Activated naive CD8-positive, alpha-beta T cell treated with anti-CD3 and anti-CD28 coated beads for 36 hours (primary cell): ENCODE measurements at places on chromosomes 6 and 20.

- DNase-seq, result no peak
Observed at GRCh38 chr6:139407718-139408222, 33.3 kb upstream of the CITED2 start.

DNA sequence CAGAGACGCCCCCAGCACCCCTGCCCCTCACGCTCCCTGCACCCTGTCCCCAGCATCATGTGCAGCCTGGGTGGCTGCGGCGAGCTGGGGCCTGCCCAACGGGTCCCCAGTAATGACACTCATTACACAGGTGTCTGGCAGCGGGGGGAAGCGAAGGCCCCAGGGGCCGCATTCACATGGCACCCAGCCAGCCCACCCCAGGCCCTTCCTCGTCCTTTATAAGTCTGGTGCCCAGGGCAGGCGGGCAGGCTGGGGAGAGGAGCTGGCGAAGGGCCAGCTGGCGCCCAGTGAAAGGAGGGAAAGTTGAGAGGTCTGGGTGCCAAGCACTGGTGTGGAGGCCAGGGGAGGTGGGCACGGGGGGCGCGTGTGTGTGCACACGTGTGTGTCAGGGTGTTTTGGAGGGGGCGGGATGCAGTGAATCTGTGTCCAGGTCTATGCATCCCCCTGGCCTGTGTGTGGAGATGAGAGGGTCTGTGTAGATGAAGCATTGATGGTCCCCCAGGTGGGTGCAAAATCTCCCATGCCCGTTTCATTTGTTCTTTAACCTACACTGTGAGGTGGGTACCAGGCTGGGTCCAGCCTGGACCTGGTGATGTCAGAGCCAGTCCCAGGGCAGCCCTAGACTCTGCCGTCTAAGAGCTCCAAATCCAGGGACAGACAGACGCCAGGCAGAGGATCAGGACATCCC is 105.3 kb downstream of the CEBPB start:
- no peak for DNase-seq

DNA sequence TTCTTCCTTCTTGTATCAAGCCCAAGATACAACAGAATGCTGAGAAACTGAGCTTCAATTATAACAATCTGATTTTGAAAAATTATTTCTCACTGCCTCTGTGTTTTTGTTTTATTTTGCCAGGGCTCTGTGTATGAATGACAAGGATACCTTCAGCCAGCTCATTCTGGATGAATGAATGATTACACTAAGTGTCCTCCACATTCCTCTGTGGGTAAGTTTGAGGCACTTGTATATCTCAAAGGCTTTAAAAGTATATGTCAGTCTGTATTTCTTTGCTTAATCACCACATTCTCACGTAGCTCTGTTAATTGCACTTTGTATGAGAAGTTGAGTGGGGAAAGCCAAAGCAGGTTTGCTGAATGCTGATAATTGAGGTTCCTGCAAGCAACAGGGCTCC is 95.1 kb downstream of the TIAM2 start:
- DNase-seq, result no peak

GRCh38 chr6:29577544-29577943 is 7.4 kb upstream of the OR2H2 start:
- DNase-seq, result no peak

- DNase-seq, result no peak
Observed at GRCh38 chr6:121666814-121667213, 231.4 kb downstream of the GJA1 start.

DNA sequence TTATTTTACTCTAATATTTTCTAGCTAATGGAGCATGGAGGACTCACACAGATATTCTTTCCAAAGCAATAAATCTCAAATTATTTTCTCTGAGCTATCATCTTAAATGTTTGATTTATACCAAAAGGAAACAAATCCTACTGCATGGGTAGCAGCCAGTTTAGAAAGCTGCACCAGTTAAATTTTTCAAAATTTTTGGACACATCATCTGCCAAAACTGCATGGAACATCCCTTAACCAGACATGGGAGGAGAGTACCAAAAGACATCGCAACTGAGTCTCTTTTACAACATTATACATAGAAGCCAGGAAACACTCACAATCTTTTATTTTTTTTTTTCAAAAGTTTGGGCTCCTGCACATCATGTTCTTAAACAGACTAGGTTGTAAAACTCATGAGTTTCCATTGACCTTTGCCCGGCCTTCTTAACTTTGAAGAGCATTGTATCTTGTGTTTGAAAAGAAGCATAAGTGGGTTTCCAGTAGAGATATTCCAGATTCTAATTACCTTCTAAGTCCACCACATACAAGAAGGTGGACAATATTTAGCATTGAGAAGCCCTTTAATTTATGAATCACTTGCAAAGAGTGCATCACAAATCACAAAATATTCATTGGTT is 87.7 kb upstream of the HMGCLL1 start:
- no peak for DNase-seq

GRCh38 chr6:66362888-66363287 is 655.9 kb upstream of the EYS start:
- DNase-seq, result no peak

- no peak for DNase-seq
Observed at GRCh38 chr20:6074145-6074561, 20.3 kb upstream of the LRRN4 start.

DNA sequence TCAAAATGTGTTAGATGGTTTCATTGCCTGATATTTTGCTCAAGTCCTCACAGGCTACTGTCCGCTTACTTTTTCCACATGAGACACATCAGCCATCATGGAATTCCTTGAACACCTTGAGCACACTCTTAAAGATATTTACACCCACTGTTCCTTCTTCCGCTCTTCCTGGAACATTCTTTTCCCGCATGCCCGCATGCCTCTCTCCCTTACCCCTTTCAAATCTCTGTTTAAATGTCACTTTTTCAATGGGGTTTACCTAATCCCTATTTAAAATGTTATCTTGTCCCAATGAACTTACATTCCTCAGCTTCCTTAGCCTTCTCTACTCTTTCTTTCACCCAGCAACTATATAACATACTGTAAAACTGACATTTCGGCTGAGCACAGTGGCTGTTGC is 503.3 kb upstream of the PTCHD4 start:
- DNase-seq, result no peak

DNA sequence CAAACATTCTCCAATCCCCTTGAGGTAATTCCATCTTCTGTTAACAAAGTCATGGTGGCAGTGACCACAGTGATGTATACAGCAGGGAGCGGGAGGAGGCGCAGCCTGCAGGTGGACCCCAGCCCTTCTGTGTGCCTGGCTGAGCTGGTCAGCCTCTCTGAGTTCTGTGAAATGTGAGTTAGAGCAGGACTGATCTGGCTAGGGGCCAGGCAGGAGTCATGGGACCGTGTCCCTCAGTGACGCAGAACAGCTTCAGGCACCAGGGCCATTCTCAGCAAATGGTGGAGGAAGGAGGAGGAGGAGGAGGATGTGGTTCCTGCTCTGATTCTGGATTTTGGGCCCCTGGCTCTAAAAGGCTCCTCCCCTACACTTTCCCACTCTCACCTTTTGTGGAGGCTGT is 6.9 kb downstream of the PHACTR3 start:
- DNase-seq, result no peak

DNA sequence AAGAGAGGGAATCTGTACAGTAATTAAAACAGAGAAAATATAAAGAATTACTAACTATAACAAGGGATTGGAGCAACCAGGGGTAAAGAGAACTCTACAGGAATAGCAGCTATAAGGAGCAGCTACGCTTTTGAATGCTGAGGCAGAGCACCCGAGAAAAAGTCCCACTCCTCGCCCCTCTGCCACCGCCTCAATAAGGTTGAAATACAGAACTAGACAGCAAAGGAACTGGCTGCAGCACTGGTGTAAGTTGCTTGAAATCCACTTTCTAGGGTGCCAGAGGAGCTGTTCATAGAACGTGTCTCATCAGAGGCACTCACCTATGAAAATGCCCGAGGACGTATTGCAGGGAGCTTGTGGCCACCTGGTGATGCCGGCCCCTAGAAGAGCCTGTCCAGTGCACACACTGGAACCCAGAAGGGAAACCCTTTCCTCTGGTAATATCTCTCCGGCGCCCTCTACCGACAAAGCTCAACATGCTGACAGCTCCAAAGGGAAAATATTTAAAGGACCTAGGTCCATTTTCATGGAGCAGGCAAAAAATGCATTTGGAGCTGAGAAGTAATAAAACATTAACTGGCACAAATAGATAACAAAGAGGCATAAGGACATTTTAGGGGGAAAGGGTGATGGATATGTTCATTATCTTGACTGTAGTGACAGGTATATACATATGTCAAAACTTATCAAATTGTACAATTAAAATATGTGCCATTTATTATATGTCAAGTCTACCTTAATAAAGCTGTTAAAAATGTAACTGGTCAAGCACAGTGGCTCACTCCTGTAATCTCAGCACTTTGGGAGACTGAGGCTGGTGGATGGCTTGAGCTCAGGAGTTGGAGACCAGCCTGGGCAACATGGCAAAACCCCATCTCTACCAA is 137.4 kb upstream of the HDAC2 start:
- peak; percentile 3 for DNase-seq

- no peak for DNase-seq
Observed at GRCh38 chr6:20833881-20834515, 299.7 kb downstream of the CDKAL1 start.

GRCh38 chr20:6178537-6178936 is 55.7 kb upstream of the FERMT1 start:
- no peak for DNase-seq

- no peak for DNase-seq
Observed at GRCh38 chr6:148118244-148118643, 224.4 kb upstream of the SASH1 start.

DNA sequence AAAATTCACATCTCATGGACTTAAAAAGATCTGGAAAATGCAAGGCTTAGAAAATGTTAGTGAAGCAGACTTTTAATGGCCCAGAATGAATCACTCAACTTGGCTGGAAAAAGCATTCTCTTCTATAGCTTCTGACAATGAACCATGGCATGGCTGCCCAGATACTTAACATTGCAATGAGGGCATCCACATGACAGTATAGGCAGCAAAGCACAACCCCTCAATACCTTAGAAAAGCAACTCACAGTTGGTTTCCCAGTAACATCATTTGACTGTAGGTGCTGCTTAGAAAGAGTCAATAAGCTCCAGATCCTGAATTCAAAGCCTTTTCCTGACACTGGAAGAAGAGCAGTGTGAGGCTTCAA is 155.8 kb downstream of the EYA4 start:
- no peak for DNase-seq

GRCh38 chr6:2617729-2618128 is 133.0 kb downstream of the MYLK4 start:
- DNase-seq, result no peak
